Right renal cortex interstitium (tissue), 3 donors: ENCODE measurements at places on chromosomes 6 and 20.

GRCh38 chr20:58636396-58636982, 14.6 kb upstream of the STX16 start:
- no peak for DNase-seq

- DNase-seq, result no peak
Observed at GRCh38 chr20:54856202-54856601, 380.8 kb downstream of the DOK5 start.

DNA sequence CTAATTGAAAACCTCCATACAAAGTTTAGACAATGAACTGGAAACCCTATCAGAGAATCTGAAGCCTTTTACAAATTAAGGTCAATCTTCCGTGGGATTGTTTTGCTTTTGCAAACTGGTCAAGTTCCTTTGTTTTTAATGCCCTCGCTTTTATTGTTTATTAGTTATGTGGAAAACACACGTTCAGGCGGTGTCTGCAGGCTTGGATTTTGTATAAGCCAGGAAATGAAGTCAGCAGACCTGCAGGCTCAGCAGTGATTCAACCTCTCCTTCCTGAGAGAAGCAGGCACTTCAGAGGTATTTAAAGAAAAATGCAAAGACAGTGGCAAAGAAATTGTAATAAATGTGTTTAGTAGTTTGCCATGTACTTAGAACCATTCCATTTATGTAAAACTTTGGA, 103.4 kb upstream of the PDE10A start:
- no peak for DNase-seq

- DNase-seq, result peak; percentile 15
Observed at GRCh38 chr6:130322673-130323268, 43.0 kb upstream of the TMEM200A start.

- no peak for DNase-seq
Observed at GRCh38 chr6:150631283-150631983, 31.7 kb downstream of the PLEKHG1 start.

DNA sequence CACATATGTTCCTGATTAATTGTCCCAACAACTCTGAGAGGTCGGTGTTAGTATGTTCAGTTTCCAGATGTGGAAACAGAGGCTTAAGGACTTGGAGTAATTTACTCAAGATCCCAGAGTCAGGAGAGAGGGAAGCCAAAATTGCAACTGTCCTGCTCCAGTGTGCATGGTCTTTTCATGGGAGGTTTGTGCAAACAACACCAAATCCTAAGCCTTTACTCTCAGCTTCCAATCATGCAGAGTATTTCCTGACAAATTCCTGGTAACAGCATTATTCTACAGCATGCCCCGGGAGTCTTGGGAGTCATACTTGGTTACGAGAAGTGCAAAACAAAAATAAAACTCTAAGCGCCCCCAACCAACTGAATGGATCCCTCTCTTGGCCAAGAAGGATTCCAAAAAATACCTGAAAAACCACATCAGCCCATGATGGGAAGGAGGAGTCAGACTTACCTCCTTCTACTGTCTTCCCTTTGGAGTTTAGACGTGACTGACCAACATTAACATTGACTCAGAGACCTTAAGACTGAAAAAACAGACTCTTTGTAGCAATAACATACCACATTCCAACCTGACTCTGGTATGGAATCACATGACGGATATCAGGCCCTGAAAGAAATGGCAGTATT, 30.8 kb upstream of the PPP1R3G start:
- DNase-seq, result no peak

GRCh38 chr20:58102744-58103516, 125.5 kb downstream of the ANKRD60 start:
- no peak for DNase-seq

DNA sequence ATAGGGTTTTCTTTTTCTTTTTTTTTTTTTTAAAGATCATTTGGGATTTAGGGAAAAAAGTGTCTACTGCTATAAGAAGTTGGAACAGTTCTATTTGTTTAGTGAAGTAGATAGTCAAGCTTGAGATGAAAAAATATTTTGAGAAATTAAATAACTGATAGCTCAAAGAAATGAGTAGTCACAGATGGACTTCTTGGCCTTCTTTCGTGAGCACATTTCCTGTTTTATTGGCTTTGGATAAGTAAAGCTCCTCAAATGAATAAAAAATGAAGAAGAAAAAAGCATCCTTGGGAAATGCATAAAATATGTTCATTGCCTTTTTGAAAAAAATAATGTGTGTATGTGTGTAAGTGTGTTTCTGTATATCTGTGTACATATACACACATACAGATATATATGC, 515.9 kb downstream of the GRIK2 start:
- no peak for DNase-seq

DNA sequence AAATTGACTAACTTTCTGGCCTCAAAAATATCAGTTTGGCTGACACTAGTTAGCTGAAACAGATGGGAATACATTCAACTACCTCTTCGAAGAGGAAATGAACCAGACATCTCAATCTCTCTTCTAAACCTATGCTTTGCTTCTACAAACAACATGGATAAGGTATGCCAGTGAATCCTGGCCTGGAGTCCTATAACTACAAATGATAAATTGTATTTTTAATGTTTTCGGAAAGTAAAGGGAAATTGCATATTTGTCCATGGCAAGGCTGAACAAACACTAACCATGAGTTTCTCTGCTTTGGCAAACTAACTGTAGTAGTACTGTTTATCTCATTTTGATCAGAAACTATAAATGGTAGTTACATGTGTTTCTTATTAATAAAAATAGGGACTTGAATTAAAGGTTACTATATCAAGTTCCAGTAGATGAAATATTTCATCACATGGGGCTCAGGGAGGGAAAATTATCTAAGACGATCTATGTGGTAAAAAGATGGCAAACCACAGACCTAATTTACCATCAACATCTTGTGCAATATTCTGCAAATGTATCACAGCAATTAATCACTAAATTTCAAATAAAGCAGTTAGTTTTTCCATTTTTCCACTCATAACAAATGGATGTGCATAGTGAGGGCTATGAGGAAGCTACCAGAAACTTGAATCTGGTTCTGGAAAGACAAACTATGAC, 76.8 kb downstream of the COL12A1 start:
- DNase-seq, result no peak

DNA sequence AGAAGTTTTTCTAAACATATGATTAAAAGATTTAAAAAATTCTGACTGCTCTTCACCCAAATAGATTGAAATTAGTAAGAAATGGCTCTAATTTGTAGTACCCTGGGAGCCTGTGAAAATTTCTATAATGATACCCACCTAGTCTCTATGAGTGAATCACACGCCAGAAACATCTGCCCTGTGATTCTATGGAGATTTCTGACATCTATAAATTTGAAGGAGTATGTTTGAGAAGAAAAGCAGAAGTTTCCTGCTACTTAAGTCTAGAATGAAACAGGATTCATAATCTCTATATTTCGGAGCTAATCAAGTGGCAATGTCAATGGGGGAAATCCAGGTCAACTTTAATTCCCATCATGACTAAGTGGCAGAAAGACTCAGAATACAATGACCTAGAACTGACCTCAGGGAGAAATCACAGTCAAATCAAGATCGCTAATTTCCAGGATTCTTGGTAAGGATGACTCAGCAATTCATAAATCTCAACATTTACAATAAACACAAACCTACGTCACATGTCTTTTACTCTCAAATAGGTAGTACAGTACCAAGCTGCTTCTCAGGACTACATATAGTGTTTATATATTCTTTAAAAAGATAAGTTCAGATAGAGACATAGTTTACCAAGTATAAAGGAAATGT, 186.2 kb upstream of the TNFAIP3 start:
- DNase-seq, result no peak

GRCh38 chr6:135703621-135704020, 147.9 kb upstream of the PDE7B start:
- DNase-seq, result no peak

DNA sequence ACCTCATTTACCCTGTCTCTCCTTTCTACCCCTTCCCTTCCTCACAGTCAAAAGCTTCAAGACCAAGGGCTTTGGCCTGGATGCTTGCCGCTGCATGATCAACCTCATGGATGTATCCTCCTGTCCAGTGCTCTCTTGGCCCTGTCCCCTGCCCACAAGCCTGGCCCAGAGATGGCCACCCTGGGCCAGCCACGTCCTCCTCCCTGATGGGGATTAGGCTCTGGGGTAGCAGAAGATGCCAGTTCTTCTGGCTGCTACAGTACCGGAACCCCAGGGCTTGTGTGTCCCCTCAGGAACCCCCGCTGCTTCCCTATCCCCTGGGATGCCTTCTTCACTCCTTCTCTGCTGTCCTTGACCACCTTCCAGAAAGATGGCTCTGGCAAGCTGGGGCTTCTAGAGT, 22.3 kb downstream of the CAPN11 start:
- DNase-seq, result no peak

- DNase-seq, result no peak
Observed at GRCh38 chr6:108027056-108027455, 47.5 kb downstream of the OSTM1 start.

GRCh38 chr20:12068121-12068520, 150.4 kb downstream of the BTBD3 start:
- DNase-seq, result no peak

GRCh38 chr20:43825581-43825980, 89.1 kb upstream of the TOX2 start:
- DNase-seq, result no peak

DNA sequence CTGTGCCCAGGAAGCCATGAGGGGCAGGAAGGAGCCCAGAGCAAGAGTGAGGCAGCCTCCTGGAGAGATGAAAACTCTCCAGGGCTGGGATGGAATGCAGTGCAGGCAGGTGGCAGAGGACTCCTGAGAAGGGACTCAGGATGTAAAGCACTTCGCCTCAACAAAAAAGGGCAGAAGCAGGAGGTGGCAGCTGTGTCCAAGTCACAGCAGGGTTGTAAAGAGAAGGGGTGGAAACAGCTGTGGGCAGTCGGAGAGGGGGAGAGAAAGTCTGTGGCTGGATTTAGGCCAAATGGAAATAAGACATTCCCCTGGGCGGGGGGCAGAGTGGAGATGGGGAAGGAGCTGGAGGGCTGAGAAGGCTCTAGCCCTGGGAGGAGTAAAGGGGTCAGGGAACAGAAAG, 34.9 kb downstream of the CYP21A2 start:
- DNase-seq, result no peak

DNA sequence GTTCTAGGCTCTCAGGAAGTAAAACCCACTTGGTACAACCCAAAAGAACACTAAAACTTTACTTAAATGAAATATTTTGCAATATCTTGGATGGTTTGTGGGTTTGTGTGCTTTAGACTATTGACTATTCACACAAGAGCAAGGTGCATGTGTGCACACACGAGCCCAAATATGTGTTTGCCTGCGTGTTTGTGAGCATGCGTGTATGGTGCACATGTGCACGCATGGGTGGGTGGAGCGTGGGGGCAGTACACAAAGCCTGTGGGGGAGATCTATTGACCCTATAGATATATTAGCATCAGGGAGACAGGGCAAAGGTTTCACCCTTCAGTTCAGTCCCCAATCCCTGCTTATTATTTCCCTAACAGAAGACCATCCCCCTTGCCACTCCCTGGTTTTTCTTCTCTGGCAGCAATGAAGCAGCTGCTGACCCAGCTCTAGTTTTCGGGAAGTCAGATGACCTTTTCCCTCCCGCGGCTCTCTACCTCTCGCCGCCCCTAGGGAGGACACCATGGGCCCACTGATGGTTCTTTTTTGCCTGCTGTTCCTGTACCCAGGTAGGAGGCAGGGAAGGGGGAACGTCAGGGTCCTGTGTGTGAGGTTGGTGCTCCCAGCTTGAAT, at the start of gene C2:
Gene C2, plus strand, starts transcription at position 476 of the 621 bp plus-strand sequence. Its CDS starts 36 bp downstream, at position 512.
- no peak for DNase-seq

- no peak for DNase-seq
Observed at GRCh38 chr20:40922865-40923264, 105.8 kb upstream of the TOP1 start.

DNA sequence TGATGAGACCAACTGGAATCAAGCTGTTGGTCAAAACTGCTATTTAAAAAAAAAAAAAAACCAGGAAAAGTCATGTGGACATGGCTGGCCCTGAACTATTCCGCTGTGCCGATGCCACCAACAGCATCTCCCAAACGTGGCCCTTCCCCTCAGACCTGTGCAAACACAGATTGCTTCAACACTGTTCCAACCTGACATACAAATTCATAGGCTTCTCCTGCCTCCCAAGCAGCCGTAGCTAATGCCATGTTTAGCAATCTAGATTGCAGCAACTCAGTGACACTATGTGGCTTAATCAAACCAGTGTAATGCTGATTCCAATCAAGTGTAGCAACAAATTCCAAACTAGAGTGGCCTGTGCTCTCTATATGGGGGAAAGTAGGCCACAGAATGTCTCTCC, 16.2 kb downstream of the PRKN start:
- no peak for DNase-seq

DNA sequence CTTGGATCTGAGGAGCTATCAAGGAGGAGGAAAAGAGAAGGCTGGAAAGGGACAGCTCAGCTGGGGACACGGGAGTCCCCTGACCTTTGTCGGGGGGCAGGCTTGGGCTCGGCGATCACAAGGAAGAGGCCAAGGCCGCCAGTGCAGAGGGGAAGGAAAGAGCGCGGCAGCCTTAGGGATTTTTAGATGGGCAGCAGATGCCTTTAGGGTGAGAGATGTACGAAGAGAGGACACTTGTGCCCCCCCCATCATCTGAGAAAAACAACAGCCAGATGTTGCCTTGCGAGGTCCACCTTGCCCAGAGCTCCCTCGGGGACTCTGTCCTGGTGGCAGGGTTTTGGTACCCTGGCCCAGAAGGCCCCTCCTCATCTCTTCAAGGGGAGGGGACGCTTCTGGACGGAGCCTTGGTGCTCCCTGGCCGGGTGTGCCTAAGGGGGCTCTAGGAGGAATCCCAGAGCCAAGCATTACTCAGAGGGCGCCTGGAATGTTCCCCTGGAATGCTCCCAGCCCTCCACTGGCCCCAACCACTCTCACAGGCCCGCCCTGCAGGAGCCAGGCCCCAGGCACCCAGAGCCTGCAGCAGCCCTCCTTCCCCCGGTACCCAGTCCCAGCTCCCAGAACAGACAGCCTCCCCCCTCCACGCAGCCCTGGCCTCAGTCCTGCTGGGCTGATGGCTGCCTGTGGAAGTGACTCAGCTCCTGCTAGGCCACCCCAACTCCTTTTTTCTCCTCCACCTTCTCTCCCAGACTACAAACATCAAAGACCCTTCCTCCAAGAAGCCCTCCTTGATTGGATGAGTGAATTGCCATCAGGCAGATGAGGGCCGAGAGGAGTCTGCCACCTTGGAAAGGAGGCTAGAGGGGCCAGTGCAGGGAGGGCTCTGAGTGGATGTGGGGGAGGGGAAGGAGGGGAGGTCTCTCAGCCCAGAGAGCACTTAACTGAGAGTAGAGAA, 1.8 kb downstream of the ADAM33 start:
- no peak for DNase-seq

GRCh38 chr6:145155411-145155810, 579.9 kb downstream of the EPM2A start:
- DNase-seq, result no peak

- no peak for DNase-seq
Observed at GRCh38 chr20:33909331-33909921, 84.3 kb upstream of the RALY start.

GRCh38 chr6:20850686-20851416, 316.6 kb downstream of the CDKAL1 start:
- no peak for DNase-seq

GRCh38 chr6:7153789-7154188, 46.0 kb downstream of the RREB1 start:
- no peak for DNase-seq
